Immature natural killer cell (primary cell): ENCODE measurements at places on chromosomes 4 and X.

DNA sequence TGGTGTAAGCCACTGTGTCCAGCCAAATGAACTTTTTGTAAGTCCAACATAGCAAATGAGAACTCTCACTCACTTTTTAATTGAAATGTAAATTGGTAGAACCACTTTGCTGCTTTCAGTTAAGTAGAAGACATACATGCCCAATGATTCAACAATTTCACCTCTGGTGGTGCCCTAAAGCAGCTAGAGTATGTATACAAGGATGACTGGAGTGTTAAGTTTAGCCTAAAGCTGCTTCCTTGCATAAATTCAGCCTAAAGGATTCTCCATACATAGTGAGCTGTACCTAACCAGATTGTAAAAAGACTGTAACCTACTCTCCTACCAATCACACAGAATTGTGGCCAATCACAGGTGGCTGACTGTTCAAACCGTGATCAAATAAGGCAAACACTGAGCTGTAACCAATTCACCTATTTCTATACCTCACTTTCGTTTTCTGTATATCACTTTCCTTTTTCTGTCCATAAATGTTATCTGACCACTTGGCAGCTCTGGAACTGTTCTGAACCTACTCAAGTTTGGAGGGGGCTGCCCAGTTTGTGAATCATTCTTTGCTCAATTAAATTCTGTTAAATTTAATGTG is 39.9 kb downstream of the PDS5A start:
- no peaks in the 10 kb centered on the region for H3K27me3 ChIP-seq
- H3K4me1 ChIP-seq = peaks cover 82% of the 10 kb centered on the region
- no peak for DNase-seq
- H3K36me3 ChIP-seq = no peaks in the 10 kb centered on the region
- no peak overlapping the region for H3K27ac ChIP-seq

DNA sequence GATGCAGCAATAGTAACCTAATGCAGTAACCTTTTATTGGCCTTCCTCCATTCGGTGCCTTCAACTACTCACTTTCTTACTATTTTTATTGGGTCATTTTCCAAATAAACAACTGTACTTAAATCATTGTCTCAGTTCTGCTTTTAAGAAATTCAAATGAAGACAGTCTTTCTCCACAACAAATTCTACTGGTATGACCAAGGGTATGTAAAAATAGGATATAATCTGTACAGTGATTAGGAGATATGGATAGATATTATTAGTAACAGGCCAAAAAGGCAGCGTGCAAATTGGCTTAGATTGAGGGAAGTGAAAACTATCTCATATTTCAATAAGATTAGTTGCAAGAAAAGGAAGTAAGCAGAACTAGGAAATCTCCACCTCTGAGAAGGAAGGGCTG is 177.4 kb upstream of the PPP1R2C start:
- no peak for DNase-seq
- no peaks in the 10 kb centered on the region for H3K36me3 ChIP-seq
- H3K4me3 ChIP-seq = no peak overlapping the region
- no peak overlapping the region for H3K27ac ChIP-seq
- peaks cover 1% of the 10 kb centered on the region for H3K27me3 ChIP-seq
- peaks cover 12% of the 10 kb centered on the region for H3K4me1 ChIP-seq

- peak overlapping the region; percentile 90 for H3K27ac ChIP-seq
- DNase-seq = peak; percentile 54
- H3K27me3 ChIP-seq = peaks cover 15% of the 10 kb centered on the region
- peak overlapping the region; percentile 61 for H3K4me3 ChIP-seq
- H3K36me3 ChIP-seq = no peaks in the 10 kb centered on the region
Observed at GRCh38 chrX:12984603-12985319, 9.9 kb downstream of the TMSB4X start.

DNA sequence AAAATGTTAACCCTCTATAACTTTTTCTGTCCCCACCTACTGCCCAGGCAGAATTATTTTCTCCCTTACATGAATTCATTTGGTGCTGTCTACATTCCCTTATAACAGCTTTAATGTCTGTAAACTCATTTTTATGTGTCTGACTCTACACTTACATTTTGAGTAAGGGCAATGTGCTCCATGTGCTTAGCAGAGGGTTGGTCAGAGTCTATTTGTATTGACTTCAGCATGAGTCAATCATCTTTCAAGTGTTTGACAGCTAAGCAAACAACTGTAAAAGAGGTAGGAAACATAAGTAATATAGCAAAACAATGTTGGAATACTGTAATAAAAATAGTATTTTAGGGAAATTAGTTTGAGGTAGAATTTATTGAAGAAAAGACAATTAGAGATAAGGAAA is 6.3 kb downstream of the IL15 start:
- no peak overlapping the region for H3K27ac ChIP-seq
- peaks cover 47% of the 10 kb centered on the region for H3K4me1 ChIP-seq
- no peaks in the 10 kb centered on the region for H3K36me3 ChIP-seq
- DNase-seq = no peak

- peaks cover 2% of the 10 kb centered on the region for H3K4me1 ChIP-seq
- no peak for DNase-seq
- no peak overlapping the region for H3K4me3 ChIP-seq
- no peaks in the 10 kb centered on the region for H3K36me3 ChIP-seq
- H3K27me3 ChIP-seq = no peaks in the 10 kb centered on the region
- no peak overlapping the region for H3K27ac ChIP-seq
Observed at GRCh38 chr4:15186806-15187205, 184.5 kb downstream of the CPEB2 start.

GRCh38 chr4:83516042-83516772 is 19.7 kb upstream of the GPAT3 start:
- no peaks in the 10 kb centered on the region for H3K4me1 ChIP-seq
- H3K36me3 ChIP-seq = no peaks in the 10 kb centered on the region
- H3K4me3 ChIP-seq = no peak overlapping the region
- no peak for DNase-seq

GRCh38 chr4:186943411-186943810 is 219.8 kb upstream of the FAT1 start:
- no peak for DNase-seq
- no peaks in the 10 kb centered on the region for H3K36me3 ChIP-seq
- H3K27ac ChIP-seq = no peak overlapping the region
- no peak overlapping the region for H3K4me3 ChIP-seq
- peaks cover 4% of the 10 kb centered on the region for H3K27me3 ChIP-seq

GRCh38 chrX:46327566-46328115 is 217.6 kb downstream of the ZNF674 start:
- peaks cover 13% of the 10 kb centered on the region for H3K27me3 ChIP-seq
- H3K4me3 ChIP-seq = no peak overlapping the region
- no peak overlapping the region for H3K27ac ChIP-seq
- DNase-seq = no peak

DNA sequence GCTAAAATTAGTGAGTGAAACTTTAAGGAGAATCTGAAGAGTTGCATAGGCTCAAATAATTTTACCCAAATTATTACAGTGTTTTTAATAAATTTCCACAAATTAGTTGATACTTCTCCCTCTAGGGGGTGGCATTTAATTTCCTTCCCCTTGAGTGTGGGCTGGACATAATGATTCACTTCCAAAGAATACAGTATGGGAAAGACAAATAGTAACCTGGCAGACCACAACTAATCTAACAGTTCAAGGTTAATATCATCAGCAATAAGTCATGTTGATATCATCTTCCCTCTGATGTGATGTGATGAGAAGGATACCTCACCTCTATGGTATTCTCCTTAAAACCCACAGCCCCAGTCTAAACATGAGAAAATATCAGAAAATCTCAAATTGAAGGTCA is 15.5 kb downstream of the PFKFB1 start:
- H3K36me3 ChIP-seq = no peaks in the 10 kb centered on the region
- no peak for DNase-seq
- H3K27ac ChIP-seq = no peak overlapping the region
- no peak overlapping the region for H3K4me3 ChIP-seq

- H3K27me3 ChIP-seq = no peaks in the 10 kb centered on the region
- DNase-seq = no peak
- H3K36me3 ChIP-seq = no peaks in the 10 kb centered on the region
- H3K27ac ChIP-seq = no peak overlapping the region
Observed at GRCh38 chr4:108205859-108206258, 37.1 kb upstream of the LEF1 start.

DNA sequence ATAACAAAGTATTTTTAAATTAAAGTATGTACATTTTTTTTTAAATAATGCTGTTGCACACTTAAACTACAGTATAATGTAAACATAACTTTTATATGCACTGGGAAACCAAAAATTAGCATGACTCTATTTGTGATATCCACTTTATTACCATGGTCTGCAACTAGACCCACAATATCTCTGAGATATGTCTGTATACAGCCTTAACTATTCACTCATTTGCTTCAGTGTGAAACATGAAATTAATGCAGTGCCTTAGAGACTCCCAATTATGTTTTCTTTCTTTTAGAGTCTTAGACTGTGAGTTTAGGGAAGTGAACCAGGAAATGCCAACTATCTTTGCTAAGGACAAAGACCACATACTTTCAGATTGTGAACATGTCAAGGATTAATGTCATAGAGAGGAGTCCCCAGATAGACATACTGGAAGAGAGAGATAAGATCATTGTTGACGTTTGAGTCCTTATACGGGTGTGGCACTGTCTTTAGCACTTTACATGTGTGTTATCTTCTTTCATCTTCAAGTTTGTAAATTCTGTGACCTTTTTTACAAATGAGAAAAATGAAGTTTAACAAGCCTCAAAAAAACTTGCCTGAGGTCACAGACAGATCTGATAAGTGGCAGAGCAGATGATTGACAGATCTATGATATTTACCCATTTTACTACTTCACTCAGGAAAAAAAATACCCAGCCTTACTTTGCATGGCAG is 23.2 kb downstream of the CXorf58 start:
- H3K36me3 ChIP-seq = no peaks in the 10 kb centered on the region
- peak overlapping the region; percentile 43 for H3K4me3 ChIP-seq
- H3K27me3 ChIP-seq = peaks cover 2% of the 10 kb centered on the region
- H3K4me1 ChIP-seq = peaks cover 16% of the 10 kb centered on the region
- H3K27ac ChIP-seq = peak overlapping the region; percentile 89

DNA sequence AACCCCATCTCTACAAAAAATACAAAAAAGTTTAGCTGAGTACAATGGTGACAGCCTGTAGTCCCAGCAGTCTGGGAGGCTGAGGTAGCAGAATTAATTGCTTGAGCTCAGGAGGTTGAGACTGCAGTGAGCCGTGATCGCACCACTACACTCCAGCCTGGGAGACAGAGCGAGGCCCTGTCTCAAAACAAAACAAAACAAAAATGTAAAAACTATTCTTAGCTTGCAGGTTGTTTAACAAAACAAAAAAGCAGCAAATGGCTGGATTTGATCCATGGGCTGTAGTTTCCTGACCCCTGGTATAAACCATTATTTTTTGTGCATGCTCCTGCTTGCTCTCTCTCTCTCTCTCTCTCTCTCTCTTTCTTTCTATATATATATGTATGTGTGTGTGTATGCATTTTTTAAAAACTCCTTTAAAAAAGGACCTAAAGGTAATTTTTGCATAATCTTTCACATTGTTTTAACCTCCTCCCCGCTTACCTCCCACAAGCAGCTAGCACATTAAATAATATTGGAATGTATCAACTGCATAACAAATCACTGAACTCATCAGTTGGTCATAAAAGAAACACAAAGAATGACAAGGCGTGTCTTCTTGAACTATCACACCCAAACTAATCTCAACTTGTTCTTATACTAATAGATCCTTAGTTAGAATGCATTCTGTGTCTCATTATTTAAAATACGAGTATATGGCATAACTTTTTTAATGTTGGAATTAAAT is 4.8 kb downstream of the AREG start:
- H3K36me3 ChIP-seq = no peaks in the 10 kb centered on the region
- peaks cover 6% of the 10 kb centered on the region for H3K27me3 ChIP-seq
- peaks cover 9% of the 10 kb centered on the region for H3K4me1 ChIP-seq

GRCh38 chrX:44898411-44899221 is 25.6 kb downstream of the KDM6A start:
- peak overlapping the region; percentile 52 for H3K4me3 ChIP-seq
- peaks cover 10% of the 10 kb centered on the region for H3K36me3 ChIP-seq
- no peak for DNase-seq
- H3K27ac ChIP-seq = peak overlapping the region; percentile 84
- peaks cover 6% of the 10 kb centered on the region for H3K27me3 ChIP-seq

DNA sequence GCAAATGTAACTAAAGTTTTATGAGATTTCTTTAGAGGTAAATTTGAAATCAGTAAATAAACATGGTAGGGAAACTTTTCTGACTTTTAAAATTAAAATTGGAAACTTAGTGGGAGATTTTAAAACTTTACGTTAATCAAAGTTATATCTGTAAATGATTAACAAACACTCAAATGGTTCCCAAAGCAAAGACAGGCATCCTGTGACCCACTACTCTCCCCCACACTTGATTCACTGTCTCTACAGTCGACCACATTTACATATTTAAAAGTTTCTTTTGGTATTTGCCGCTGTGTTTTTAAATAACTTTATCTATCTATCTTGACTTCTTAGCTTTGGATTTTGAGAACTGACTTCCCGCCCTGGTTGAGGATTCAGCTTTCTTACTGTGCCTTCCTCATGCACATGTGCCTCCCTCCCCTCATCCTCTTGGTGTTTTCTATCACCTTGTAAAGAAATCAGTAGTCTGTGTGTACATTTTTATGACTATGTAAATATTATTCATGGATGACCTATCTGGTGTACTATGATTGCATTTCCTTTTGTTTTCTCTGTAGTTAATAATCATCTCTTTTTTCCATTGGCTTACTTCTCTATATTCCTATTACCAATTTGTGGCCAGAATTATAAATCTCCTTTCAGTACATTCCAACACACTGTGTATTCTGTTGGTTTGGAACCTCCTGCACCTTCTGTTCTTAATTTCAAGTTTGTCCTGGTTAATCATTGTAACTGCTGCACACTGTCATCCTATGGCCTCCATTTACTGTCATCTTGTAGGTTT is 72.6 kb downstream of the WWC2 start:
- H3K27me3 ChIP-seq = peaks cover 5% of the 10 kb centered on the region
- H3K4me3 ChIP-seq = no peak overlapping the region
- no peaks in the 10 kb centered on the region for H3K4me1 ChIP-seq
- DNase-seq = no peak
- no peak overlapping the region for H3K27ac ChIP-seq
